ENCODE measurements at places on chromosomes 4 and X.

DNA sequence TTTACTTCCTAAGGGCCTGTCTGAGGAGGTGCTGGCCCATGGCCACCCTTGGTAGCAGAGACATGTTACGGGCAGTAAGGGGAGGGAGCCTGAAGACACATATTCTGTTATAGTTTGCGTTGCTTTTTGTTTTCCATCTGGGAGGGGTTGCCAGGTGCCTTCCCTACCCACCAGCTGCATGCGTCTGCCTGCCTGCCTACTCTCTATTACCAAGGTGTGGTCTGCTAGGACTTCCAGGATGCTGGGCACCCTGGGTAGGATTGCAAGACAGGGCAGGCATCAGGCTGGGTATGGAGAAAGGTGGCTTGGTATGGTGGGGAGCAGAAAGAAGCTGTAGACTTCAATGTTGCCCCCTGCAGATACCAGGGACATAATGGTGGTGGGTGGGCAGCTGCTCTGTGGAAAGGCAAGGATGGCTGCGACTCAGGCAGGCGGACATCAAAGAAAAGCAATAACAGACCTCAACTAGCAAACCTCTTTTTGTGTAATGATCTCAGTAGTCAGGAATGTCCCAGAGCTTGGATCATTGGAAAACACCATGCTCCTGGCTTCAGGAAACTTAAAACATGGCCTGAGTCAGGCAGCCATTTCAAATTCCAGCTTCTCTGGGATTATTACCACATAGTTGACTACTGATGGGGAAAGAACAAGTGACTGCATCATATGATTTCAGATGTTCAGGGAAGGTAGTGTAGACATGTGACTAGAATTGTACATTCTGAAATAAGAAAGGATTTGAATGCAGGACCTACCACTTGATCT, 67.8 kb downstream of the HOPX start:
- no peak for DNase-seq

DNA sequence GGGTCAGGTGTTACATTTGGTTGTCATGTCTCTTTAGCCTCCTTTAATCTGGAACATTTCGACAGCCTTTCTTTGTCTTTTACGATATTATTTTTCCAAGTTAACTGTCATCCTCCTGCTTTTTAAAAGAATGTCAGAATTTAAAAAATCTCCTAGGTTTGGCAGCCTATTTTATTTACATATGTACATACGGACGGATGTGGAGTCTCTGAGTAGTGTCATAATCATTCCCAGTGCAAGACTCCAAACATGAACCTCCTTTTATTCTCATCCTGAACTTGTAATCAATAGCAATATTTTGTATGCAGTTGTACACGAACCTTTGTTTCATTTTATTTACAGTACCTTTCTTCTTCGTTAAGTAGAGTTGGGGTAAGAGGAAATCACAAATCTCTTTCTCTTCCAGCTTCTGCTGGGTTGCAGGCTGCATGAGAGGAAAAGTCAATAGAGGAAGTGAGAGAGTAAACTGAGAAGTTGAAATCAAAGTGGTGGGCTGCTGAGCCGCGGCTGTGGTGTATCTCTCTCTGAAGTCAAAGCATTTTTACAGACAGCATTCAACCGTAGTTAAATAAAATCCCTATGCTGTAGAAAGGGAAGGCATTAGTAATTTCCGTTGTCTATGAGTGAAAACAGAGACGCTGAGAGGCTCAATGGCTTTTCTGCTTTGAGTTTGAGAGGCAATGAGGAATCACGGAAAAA, 53.9 kb upstream of the RPS6KA3 start:
- DNase-seq: peak; percentile 12

GRCh38 chrX:13463608-13464007, 105.8 kb upstream of the EGFL6 start:
- DNase-seq: no peak

GRCh38 chr4:70714079-70714887, 7.5 kb upstream of the RUFY3 start:
- no peak for DNase-seq

DNA sequence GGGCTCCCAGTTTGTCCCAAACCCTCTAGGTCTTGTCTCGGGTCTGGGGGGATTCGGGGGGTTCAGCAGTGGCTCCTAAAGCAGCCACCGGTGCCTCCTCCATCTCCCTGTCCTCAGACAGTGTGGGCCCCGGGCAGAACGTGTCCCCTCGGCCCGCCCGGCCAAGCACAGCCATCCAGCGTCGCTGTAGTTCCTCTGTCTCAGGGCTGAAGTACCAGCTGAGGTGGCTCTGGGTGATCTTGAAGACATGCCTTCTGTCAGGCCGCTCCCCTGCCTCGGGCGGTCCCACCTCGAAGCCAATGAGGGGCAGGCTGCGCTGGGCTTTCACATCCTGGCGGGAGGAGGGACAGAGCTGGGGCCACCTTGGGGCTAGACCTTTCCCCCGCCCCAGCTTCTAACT, 5.9 kb downstream of the TSR2 start:
- DNase-seq: no peak

GRCh38 chrX:13659063-13659462, 6.1 kb downstream of the TCEANC start:
- no peak for DNase-seq

DNA sequence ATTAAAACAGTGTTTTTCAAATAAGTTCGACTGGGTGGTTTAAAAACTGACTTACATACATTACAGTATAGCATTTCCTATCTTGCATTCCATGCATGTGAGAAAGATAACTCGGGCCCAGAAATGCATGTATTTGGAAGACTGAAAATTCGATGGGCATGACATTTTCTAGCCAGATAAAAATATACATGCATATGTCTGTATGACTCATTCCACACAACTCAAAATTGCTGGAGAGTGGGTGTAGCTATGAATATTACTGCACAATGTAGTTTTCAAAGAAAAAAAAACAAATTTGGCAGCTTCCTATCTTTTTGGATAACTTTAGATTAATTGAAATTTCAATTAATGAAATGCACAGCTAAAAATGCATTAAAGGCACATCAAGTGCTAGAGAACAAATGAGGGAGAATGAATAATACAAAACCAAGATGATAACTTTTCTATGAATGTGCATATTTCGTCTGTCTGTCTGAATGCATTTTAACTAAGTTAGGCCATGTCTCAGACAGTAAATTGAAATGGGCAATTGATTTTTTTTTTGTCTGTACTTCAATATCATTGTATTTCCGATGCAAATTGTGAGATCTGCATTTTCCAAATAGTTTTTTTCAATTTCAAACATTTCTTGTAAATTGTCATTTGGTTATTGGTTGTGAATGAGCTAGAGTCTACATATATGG, 54.5 kb upstream of the GABRA2 start:
- DNase-seq: no peak

DNA sequence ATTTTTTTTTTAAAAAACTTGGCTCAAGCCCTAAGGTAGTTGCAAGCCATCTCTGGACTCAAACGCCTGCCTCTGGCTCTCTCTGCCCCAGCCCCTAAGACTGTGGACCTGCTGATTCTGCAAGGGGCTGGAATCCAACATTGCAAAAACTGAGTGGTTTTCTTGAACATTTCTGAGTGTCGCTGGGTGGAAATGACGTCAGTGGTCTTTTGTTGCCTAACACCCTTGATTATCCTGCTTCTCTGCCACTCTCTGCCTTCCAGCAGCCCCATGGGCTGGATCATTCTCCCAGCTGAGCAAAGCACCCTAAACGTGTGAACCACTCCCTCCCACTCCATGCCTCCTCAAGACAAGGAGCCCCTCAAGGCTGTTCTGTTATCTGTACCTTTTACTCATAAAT, 16.6 kb downstream of the BST1 start:
- DNase-seq: no peak

GRCh38 chr4:167290678-167291077, 56.4 kb upstream of the SPOCK3 start:
- no peak for DNase-seq

DNA sequence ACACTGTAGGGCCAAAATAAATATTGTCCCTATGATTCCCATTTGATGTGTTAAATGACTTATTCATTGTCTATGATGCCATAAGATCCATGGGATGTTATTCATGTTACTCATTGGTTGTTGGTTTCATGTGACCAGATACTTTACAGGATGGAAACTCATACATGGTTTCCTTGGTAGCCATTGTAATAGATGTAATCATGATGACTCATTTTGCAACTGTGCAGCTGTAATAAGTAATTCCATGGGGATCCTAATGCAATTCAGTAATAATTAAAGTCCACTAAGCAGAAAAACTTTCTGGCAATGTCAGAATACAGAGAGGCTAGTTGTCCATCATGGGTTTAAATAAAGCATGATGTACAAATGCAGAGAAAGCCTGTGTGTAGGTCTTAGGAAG, 389.7 kb upstream of the NR3C2 start:
- no peak for DNase-seq

DNA sequence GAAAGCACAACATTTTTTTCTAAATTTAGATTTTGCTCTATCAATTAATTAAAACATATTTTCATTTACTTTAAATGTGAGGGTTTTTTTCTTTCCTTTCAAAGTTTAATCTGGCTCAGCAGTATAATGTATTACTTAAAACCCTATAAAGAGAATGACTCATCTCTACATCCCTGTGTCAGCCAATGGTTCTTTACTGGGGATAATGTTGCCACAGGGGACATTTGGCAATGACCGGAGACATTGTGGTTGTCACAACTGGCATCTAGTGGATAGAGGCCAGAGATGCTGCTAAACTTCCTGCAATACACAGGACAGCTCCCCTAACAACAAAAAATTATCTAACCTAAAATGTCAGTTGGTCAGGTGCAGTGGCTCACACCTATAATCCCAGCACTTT, 53.8 kb downstream of the SYNPO2 start:
- DNase-seq: no peak

GRCh38 chr4:87669373-87669772, 19.3 kb downstream of the DMP1 start:
- DNase-seq: no peak

DNA sequence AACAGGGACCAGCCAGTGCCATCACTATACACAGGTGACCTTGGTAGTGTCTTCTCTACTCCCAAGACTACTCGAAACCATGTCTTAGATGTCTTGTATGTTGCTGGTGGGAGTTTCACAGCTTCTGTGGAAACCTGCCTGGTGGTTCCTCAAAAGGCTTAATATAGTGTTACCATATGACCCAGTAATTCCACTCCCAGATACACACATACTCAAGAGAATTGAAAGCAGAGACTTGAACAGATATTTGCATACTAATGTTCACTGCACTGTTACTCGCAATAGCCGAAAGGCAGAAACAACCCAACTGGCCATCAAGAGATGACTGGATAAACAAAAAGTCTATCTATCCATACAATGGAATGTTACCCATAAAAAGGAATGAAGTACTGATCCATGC, 3.1 kb downstream of the TFDP3 start:
- DNase-seq: no peak

GRCh38 chr4:7428261-7429068, 6.3 kb downstream of the PSAPL1 start:
- no peak for DNase-seq

- no peak for DNase-seq
These were observed 1710.3 kb upstream of the PCDH7 start for GRCh38 chr4:29009908-29010307.

DNA sequence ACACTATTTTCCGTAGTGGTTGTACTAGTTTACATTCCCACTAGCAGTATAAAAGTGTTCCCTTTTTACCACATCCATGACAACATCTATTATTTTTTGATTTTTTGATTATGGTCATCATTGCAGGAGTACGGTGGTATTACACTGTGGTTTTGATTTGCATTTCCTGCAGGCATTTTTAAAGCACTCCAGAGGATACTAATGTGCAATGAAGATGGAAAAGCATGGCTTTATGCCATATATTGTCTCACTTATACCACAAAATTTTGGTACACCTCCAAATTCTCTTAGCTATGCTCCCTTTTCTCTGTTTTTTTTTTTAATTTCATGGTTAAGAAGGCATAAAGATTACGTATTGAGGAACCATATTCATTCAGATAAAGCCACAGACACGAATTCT, 35.1 kb upstream of the NPY2R start:
- DNase-seq: no peak

DNA sequence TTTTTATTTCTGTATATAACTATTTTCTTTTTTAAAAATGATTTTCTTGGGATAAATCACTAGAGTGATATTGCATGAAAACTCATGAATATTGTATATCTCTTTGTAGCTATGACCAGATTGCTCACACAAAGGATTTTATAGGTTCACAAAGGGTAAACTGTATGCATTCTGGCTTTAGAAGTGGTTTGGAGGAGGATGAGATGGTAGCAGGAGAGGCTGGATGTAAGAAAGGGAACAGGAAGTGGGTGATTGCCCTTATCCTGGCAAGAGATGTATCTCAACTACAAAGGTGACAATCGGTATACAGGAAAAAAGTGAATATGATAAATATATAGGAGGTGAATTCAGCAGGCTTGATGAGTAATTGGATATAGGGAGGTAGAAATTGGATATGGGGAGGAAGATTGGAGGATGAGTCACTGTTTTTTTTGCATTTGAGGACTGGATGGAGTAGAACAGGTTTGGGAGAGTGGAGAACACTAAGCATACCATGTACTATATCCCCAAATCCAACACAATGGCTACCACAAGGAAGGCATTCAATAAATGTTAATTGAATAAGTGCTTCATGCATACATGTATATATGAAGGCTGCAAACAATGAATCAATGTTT, 9.9 kb downstream of the FGG start:
- no peak for DNase-seq

DNA sequence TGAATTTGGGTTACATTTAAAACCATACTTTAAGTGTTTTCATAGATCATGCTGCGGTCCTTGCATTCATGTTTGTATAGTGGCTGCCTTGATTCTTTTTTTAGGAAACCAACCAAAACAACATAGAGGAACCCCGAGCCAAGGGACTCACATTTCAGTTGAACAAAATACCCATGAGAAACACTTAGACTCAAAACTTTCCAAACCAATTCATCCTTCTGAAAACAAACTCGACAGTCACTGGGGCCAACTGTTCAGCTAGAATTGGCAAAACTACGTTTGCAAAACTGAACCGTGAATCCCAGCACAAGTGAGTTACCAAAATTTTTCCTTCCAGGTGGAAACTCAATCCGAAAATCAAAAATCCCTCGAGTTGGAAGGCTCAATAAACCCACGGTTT, 1.4 kb downstream of the ADGRA3 start:
- no peak for DNase-seq

- no peak for DNase-seq
These were observed 23.2 kb upstream of the UVSSA start for GRCh38 chr4:1323635-1324442.

GRCh38 chrX:23773601-23774175, 9.3 kb upstream of the SAT1 start:
- DNase-seq: peak; percentile 85

GRCh38 chrX:41970419-41970818, 47.1 kb upstream of the CASK start:
- no peak for DNase-seq

GRCh38 chrX:113399506-113400192, 559.0 kb upstream of the AMOT start:
- no peak for DNase-seq

GRCh38 chrX:69116077-69116476, 49.2 kb downstream of the PJA1 start:
- DNase-seq: no peak

GRCh38 chr4:32128549-32128948, 1408.4 kb downstream of the PCDH7 start:
- DNase-seq: no peak

- DNase-seq: no peak
These were observed 67.3 kb upstream of the IL13RA1 start for GRCh38 chrX:118660085-118660484.

- no peak for DNase-seq
These were observed 90.9 kb downstream of the EFNB1 start for GRCh38 chrX:68919707-68920106.

GRCh38 chr4:47073647-47074046, 42.3 kb downstream of the GABRB1 start:
- DNase-seq: no peak
